ENCODE measurements at places on chromosomes 2 and 18. TPM values are rescaled to one million over a fixed set of nuclear protein-coding genes. Genes with fewer than 3 reads are reported as not detected.

The ECEL1 gene
- 7.8 TPM for total RNA-seq

The PRKAG3 gene
- not detected for total RNA-seq

The KCNG2 gene
- not detected for total RNA-seq

GRCh38 chr18:9016633-9017166, 85.8 kb upstream of the NDUFV2 start:
- H3K4me3 ChIP-seq = no peak overlapping the region
- no peak for DNase-seq
- H3K27ac ChIP-seq = peak overlapping the region; percentile 56
- H3K36me3 ChIP-seq = peaks cover 3% of the 10 kb centered on the region
- H3K27me3 ChIP-seq = peaks cover under 1% of the 10 kb centered on the region

DNA sequence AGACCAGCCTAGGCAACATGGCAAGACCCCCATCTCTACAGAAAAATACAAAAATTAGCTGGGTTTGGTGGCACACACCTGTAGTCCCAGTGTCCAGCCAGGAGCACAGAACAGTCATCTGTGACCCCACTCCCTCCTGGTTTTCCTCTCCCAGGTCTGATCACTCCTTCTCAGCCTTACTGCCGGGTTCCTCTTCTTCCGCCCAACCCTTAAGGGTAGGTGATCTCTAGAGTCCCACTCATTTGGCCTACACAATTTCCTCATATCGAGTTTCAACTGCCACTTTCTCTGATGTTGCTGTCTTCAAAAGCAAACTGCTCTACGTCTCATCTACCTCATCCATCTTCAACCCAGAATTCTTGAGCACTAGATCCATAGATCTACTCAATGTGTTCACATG, 13.4 kb upstream of the MAT2A start:
- H3K4me3 ChIP-seq = no peak overlapping the region
- H3K36me3 ChIP-seq = no peaks in the 10 kb centered on the region
- no peak for DNase-seq

GRCh38 chr2:209864716-209865295, 93.2 kb downstream of the UNC80 start:
- no peaks in the 10 kb centered on the region for H3K27me3 ChIP-seq
- H3K36me3 ChIP-seq = peaks cover 4% of the 10 kb centered on the region
- no peak overlapping the region for H3K4me3 ChIP-seq
- DNase-seq = no peak
- no peaks in the 10 kb centered on the region for H3K4me1 ChIP-seq

GRCh38 chr2:60741576-60741975, 14.5 kb upstream of the PAPOLG start:
- no peak overlapping the region for H3K27ac ChIP-seq
- H3K4me1 ChIP-seq = no peaks in the 10 kb centered on the region
- no peaks in the 10 kb centered on the region for H3K36me3 ChIP-seq
- DNase-seq = no peak
- peaks cover 14% of the 10 kb centered on the region for H3K27me3 ChIP-seq

DNA sequence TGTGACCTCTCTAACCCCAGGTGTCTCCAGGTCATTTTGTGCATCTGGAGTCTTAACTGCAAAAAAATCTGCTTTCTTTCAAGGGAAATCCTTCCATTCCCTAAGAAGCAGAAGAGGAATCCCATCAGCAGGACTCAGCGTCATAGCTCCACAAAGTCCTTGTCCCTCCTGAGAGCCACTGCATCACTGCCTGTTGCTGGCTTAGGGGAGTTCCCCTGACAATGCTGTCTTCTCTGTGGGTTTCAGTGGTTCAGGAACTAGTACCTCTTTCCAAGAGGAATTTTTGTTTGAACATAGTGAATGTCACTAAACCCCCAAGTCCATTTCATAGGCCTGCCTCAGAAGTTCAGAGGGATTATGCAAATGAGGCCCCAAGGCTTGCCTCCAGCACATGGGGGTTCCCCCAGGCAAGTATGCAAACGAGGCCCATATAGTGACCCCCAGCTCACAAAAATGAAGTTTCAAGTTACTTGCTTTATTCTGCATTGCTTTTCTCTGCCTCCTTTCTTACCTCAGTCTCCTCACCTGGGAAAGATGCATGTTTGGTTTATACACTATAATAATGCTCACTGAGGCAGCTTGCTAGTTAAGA, 513.9 kb upstream of the MEX3C start:
- no peak overlapping the region for H3K4me3 ChIP-seq
- no peak for DNase-seq
- H3K27me3 ChIP-seq = peaks cover 2% of the 10 kb centered on the region

Measured in type B pancreatic cell (in vitro differentiated cells).